ENCODE measurements at places on chromosomes 13 and 19. TPM values are rescaled to one million over a fixed set of nuclear protein-coding genes. Genes with fewer than 3 reads are reported as not detected.
A peak's percentile ranks its signal among the peaks of the same experiment; 100 is the strongest.

The CRTC1 gene
- polyA plus RNA-seq, result 5.7 TPM

The FCAR gene
- polyA plus RNA-seq, result not detected

DNA sequence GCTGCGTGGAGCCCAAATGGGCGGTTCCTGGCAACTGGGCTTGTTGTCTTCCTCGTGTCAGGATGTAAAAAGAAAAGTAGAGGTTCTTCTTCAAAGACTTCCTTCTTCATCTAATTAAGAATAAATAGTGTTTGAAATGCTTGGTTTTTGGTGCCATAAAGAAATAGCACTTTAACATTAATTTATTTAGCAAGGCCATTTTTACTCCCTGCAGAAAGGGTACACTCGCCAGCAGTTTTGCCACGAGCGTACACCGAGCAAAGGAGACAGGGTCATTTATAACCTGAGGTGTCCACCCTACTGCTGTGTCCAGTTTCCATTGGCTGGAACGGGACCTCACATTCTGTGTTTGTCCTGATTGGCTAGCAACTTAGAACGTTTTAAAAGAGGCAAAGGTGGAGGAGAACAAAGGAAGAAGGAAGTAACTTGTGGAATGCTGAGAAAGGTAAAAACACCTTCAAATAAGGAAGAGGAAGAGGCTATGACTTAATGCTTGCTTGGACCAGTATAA, 21.8 kb upstream of the OR10H1 start:
- no peak for DNase-seq

GRCh38 chr13:80923907-80924306, 583.0 kb upstream of the SPRY2 start:
- DNase-seq, result no peak

DNA sequence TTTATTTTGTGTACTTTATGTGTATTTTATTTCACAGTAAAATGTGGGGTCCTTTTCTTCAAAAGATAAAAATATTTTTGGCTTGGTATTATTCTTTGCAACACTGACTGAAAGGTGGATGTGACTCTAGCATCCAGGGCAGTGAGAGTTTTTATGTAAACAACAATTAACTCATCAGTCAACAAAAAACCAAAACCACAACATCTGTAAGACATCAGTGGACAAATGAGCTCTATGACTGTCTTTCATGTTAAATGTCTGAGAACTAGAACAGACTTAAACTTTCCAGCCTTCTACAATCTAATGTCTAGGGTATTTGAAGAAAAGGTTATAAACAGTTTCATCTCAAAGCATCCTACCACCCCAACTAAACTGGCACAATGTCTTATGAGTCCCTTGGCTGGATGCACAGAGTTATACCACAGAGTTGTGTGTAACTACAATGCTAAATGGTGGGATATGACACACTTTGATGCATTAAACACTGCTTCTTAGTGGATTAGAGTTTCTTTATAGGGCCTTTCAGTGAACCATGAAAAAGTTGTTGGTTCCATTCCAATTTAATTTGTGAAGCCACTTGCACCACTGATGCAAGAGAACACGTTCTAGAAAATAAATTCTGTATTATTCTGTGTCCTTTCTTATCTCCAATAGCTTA, 544.2 kb upstream of the KLF12 start:
- DNase-seq, result no peak

- DNase-seq, result peak; percentile 56
Observed at GRCh38 chr13:50334944-50335343, 319.7 kb downstream of the KCNRG start.

- peak; percentile 67 for DNase-seq
Observed at GRCh38 chr19:18514800-18515682, 6.8 kb downstream of the ELL start.

DNA sequence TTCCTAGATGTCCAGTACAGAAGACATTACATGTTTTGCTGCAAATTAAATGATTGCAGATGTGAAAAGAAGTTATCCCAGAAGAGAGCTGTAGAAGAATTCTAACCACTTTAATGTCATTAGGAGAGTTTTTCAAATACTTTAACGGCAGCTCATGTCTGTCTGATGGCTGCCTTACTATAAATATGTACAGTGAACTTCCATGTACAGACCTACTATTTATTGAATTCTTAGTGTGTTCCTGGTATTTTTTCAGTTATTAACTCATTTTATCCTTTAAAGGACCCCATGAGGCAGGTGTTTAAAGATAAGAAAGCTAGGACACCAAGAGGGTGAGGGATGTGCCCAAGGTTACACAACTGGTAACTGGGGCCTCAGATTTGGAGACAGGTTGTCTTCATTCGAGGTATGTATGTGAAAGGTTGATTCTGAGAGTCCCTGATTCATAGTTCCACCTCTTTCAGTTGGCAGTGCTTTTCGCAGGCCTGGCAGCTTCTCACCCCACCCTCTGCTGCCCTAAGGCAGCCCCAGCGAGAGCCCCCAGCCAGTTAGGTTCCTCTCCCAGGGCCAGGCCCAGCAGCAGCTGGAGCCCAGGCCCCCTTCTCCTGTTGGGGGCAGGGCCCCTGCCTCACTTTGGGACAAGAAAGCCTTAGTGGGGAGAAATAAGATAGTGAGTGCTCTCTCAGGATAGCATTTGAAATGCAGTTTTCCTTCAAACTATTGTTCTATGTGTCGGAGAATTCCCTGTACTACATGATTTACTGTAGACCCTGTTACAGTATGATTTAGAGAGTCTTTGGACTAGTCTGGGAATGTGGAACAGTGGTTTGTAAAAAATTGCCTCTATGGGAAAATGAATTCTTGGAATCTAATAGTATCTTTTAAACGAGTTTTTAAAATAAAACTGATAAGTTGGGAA, 67.7 kb upstream of the TEX29 start:
- peak; percentile 20 for DNase-seq

- no peak for DNase-seq
Observed at GRCh38 chr13:28136916-28137315, 1.4 kb upstream of the PAN3 start.

The NOVA2 gene
- not detected for polyA plus RNA-seq

The HMGB1 gene
- polyA plus RNA-seq, result 150 TPM
